Smooth muscle cell of the coronary artery (primary cell): ENCODE measurements at places on chromosomes 5 and 9. TPM values are rescaled to one million over a fixed set of nuclear protein-coding genes. Genes with fewer than 3 reads are reported as not detected.

SNX18 gene
- total RNA-seq, result 41.6 and 112 TPM in 2 replicates

MTAP gene
- 14.0 and 20.6 TPM in 2 replicates for total RNA-seq

PCDHGB6 gene
- 1.9 and 3.5 TPM in 2 replicates for total RNA-seq

PCDHGA9 gene
- 1.7 and 2.8 TPM in 2 replicates for total RNA-seq

EIF4E1B gene
- not detected in 2 replicates for total RNA-seq

FCN2 gene
- not detected in 2 replicates for total RNA-seq

CTXN3 gene
- total RNA-seq, result not detected in 2 replicates

BHMT gene
- not detected in 2 replicates for total RNA-seq

ADAMTS12 gene
- total RNA-seq, result 18.6 and 100 TPM in 2 replicates

OR1L8 gene
- not detected in 2 replicates for total RNA-seq

PDE8B gene
- total RNA-seq, result 0.15 TPM in 1 of 2 replicates, not detected in the other

NEUROG1 gene
- total RNA-seq, result not detected in 2 replicates

IGFBPL1 gene
- not detected in 2 replicates for total RNA-seq

FOXD4 gene
- 0.08 and 0.23 TPM in 2 replicates for total RNA-seq

LHX6 gene
- total RNA-seq, result 0.12 TPM in 1 of 2 replicates, not detected in the other

FOXD4L4 gene
- under 0.01 and 0.08 TPM in 2 replicates for total RNA-seq
